Activated B cell treated with CpG ODN at 0.5 μM for 24 hours (primary cell): ENCODE measurements at places on chromosomes 4 and X. TPM values are rescaled to one million over a fixed set of nuclear protein-coding genes. Genes with fewer than 3 reads are reported as not detected.
A peak's percentile ranks its signal among the peaks of the same experiment; 100 is the strongest.

OSTC gene
- total RNA-seq, result 56.7 and 60.1 TPM in 2 replicates

STBD1 gene
- total RNA-seq, result 0.09 TPM in 1 of 2 replicates, not detected in the other

DNA sequence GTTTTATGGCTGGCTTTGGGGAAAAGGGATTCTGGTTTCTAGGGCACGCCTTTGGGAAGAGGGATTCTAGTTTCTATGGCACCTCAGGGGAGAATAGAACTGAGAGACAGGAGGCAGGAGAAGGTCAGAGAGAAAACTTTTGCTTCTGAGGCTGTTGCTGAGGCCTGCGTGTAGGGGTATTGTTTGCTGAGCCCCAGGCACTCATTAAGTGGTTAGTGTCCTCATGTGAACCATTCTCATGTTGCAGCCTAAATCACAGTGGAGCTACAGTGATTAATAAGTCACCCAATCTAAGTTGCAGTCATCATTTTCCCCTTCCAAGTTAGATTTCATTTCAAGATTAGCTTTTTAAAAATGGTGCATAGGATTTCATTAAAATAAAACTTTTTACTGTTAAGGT lies 29.0 kb downstream of the VCX3A start:
- no peak for DNase-seq
- no peaks in the 10 kb centered on the region for H3K4me1 ChIP-seq
- no peak overlapping the region for H3K27ac ChIP-seq
- no peaks in the 10 kb centered on the region for H3K36me3 ChIP-seq
- H3K27me3 ChIP-seq, result no peaks in the 10 kb centered on the region
- H3K4me3 ChIP-seq, result no peak overlapping the region

CXCL3 gene
- total RNA-seq, result not detected in 2 replicates

GRCh38 chr4:85889314-85889713 lies 414.4 kb downstream of the ARHGAP24 start:
- no peak overlapping the region for H3K4me3 ChIP-seq
- peaks cover 23% of the 10 kb centered on the region for H3K4me1 ChIP-seq
- no peak for DNase-seq

DNA sequence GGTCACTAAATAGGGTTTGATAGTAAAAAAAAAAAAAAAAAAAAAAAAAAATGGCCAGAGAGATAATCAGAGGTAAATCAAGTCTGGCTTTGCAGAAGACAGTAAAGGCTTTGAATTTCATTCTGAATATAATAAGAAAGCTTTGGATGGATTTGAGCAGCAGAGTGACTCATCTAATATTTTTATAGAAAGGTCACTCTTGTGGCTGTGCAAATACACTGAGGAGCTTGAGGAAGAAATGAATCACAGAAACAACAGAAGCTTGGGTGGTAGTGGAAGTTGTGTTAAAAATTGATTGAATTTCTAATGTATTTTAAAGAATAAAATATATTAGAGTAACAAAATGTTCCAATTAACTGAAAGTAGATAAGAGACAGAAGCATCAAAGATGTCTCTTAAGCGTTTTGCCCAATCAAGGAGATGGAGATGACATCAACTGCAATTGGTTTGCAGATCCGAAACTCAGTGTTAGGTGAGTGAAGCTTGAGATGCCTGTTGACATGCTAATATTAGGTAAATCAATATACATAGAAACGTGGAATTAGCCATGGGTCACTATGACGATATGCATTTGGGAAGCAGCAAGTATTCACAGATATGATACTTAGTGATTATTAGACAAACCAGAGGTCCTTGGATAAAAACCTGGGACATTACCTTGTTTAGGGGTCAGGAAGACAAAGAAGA lies 280.5 kb downstream of the GPM6A start:
- H3K4me1 ChIP-seq, result no peaks in the 10 kb centered on the region
- H3K36me3 ChIP-seq, result no peaks in the 10 kb centered on the region
- no peak for DNase-seq
- no peak overlapping the region for H3K27ac ChIP-seq
- H3K4me3 ChIP-seq, result no peak overlapping the region

DNA sequence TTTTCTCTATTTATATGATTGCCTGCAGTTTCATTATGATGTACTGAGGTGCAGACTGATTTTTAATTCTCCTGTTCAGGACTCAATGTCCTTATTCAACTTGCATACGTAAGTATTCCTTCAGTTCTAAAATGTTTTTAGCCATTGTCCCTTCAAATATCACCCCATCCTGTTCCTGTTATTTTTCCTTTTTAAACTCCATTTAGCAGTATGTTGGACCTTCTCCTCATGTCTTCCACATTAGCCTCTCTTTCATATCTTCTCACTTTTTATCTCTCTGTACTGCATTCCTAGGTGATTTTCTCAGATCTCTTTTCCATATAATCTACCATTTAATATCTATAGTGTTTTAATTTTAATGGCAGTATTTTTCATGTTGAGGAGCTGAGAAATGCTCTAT lies 317.7 kb downstream of the NR3C2 start:
- no peaks in the 10 kb centered on the region for H3K27me3 ChIP-seq
- no peak overlapping the region for H3K27ac ChIP-seq
- H3K4me1 ChIP-seq, result no peaks in the 10 kb centered on the region
- peaks cover 28% of the 10 kb centered on the region for H3K36me3 ChIP-seq
- DNase-seq, result no peak
- no peak overlapping the region for H3K4me3 ChIP-seq

XK gene
- 0.11 and 0.24 TPM in 2 replicates for total RNA-seq

MTHFD2L gene
- total RNA-seq, result 12.0 and 14.3 TPM in 2 replicates

- H3K27ac ChIP-seq, result no peak overlapping the region
- no peak overlapping the region for H3K4me3 ChIP-seq
- DNase-seq, result no peak
- H3K27me3 ChIP-seq, result no peaks in the 10 kb centered on the region
- no peaks in the 10 kb centered on the region for H3K4me1 ChIP-seq
- H3K36me3 ChIP-seq, result no peaks in the 10 kb centered on the region
Measured at GRCh38 chr4:1539859-1540600, 133.8 kb upstream of the NKX1-1 start.

- H3K36me3 ChIP-seq, result peaks cover 11% of the 10 kb centered on the region
- H3K4me3 ChIP-seq, result no peak overlapping the region
- no peak overlapping the region for H3K27ac ChIP-seq
- no peak for DNase-seq
- no peaks in the 10 kb centered on the region for H3K27me3 ChIP-seq
Measured at GRCh38 chrX:16633754-16634153, 16.2 kb upstream of the S100G start.

- no peak overlapping the region for H3K27ac ChIP-seq
- H3K4me3 ChIP-seq, result no peak overlapping the region
- peaks cover 21% of the 10 kb centered on the region for H3K36me3 ChIP-seq
- no peaks in the 10 kb centered on the region for H3K27me3 ChIP-seq
- H3K4me1 ChIP-seq, result no peaks in the 10 kb centered on the region
Measured at GRCh38 chr4:55491486-55491885, 55.2 kb downstream of the CLOCK start.

DNA sequence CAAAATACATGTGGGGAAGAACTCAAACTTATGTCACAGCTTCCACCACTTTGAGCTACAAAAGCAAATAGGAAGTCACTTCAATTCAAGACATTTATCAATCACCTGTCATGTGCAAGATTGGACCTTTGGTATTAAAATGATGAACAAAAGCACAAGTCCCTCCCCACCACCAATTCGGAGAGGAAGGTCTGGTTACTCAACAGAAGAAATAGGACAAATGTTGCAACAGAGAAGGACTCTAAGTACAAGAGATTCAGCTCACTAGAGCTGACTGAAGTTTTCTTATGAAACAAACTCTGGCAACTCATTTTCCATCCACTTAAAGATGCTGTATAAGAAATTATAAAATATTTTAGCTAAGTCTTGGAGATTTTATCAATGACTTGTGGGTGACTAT lies 16.0 kb upstream of the MMRN1 start:
- H3K36me3 ChIP-seq, result no peaks in the 10 kb centered on the region
- DNase-seq, result no peak
- H3K27ac ChIP-seq, result no peak overlapping the region
- H3K27me3 ChIP-seq, result no peaks in the 10 kb centered on the region

DNA sequence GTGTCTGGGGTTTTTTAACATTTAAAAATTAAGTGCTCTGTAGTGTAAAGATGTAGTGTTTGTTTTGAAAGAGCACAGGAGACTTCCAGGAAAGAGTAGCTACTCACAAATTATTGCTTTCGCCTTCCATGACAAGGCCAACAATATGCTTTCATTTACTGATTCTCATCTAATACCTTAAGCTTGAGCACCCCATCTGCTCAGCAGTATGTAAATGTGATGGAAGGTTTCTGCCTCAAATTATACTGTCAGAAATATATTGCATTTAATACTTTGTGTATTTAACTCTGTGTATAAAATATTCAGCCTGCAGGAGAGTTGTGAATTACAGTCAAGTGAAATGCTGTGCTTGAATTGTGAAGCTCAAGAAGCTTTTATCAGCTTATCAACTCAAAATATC lies 296.3 kb upstream of the ATOH1 start:
- no peak for DNase-seq
- H3K4me3 ChIP-seq, result no peak overlapping the region
- H3K4me1 ChIP-seq, result no peaks in the 10 kb centered on the region
- no peaks in the 10 kb centered on the region for H3K27me3 ChIP-seq
- H3K36me3 ChIP-seq, result no peaks in the 10 kb centered on the region

DNA sequence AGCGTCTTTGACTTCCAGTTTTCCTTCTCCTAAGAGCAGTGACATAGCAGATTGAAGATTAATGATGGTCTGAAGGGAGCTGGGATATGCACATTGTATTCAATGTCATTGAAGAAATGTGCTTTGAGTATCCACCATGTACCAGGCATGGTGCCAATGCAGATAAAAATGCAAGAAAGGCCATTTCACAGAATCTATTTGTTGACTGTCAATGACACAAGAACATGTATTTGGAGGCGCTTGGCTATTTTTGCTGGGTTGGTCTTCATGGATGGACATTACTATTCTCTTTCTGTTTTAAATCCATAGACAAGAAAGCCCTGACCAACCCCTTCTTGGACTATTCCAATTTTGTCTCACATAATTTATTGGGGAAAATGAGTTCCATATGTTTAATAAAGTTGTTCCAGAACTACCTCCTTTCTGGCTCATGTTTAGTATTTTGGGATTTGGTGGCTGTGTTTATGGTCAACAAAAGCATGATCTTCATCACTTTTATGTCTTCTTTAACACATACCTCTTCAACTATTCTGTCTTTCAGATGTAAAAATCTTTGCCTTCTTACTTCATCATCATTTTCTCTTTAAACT lies 174.5 kb downstream of the CPE start:
- H3K4me1 ChIP-seq, result no peaks in the 10 kb centered on the region
- no peaks in the 10 kb centered on the region for H3K36me3 ChIP-seq
- H3K27me3 ChIP-seq, result no peaks in the 10 kb centered on the region
- DNase-seq, result no peak
- no peak overlapping the region for H3K4me3 ChIP-seq

- H3K4me1 ChIP-seq, result no peaks in the 10 kb centered on the region
- H3K4me3 ChIP-seq, result no peak overlapping the region
- H3K36me3 ChIP-seq, result no peaks in the 10 kb centered on the region
- H3K27ac ChIP-seq, result no peak overlapping the region
- DNase-seq, result no peak
Measured at GRCh38 chr4:94913316-94913715, 155.6 kb downstream of the BMPR1B start.

RIPPLY1 gene
- not detected in 2 replicates for total RNA-seq

DNA sequence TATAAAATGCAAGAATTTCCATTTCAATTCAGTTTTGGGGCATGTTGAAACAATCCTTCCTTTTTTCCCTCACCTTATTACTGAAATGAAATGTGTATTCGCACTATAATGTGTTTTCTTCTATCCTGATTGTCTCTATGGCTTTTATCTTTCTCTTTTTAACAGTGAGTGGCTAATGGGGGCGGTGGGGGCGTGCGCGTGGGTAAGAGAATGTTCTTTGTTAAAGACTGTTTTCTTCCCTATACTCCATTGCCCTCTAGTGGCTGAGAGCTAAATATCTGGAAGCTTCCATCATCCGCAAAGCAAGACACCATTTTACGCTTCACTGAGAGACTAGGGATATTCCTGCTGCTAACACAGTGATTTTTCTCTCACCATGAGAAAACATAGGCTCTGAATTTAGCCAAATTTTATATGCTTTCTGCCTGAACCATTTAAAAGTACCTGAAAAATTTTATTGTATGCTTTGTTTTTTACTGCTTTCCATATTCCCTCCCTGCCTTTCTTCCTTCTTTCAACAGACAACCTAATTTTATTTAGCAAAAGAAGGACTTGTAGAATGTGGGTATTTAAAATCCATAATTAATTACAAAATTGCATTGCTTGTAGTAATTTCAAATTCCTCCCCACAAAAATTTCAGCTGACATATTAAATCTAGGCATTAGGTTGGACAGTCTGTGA lies 194.0 kb downstream of the GASK1B start:
- H3K27ac ChIP-seq, result no peak overlapping the region
- no peaks in the 10 kb centered on the region for H3K36me3 ChIP-seq
- H3K4me1 ChIP-seq, result peaks cover 2% of the 10 kb centered on the region
- H3K4me3 ChIP-seq, result no peak overlapping the region
- no peaks in the 10 kb centered on the region for H3K27me3 ChIP-seq

DNA sequence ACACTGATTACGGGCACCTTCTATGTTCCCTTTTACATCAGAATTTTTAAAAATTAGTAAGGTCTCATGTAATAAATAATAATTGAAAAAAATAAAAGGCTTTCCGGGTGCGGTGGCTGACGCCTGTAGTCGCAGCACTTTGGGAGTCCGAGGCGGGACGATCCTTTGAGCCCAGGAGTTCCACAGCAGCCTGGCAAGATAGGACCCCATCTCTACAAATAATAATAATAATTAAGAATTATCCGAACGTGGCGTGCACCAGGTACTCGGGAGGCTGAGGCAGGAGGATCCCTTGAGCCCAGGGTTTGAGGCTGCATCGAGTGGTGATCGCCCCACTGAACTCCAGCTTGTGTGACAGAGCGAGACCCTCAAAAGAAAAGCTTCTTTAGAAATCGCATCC lies 771 bp upstream of the LAMTOR3 start:
- DNase-seq, result no peak
- peak overlapping the region; percentile 80 for H3K4me3 ChIP-seq
- H3K27ac ChIP-seq, result peak overlapping the region; percentile 79
- H3K36me3 ChIP-seq, result peaks cover 25% of the 10 kb centered on the region
- no peaks in the 10 kb centered on the region for H3K27me3 ChIP-seq

DNA sequence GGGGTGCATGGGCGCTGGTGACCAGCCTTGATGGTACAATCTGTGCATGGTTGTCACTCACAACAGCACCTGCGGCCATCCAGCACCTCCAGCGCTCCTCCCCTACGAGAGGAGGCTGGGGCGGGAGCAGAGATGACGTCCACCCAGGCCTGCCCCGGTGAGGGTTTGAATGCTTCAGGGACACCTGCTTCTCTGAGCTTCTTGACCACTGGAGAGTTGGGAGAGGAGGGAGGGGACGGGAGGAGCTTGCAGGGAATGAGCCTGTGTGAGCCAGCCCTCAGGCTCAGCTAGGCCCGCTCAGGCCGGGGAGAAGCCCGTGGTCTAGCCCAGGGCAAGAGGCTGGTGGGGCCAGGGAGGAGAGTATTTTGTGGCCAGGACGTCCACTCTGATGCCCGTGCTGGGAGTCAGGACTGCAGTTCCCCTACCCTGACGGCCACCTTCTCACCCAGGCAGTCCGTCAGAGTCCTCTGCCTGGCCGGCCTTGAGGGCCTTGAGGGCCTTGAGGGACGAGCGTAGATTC lies 59.2 kb downstream of the CPZ start:
- H3K27ac ChIP-seq, result no peak overlapping the region
- no peaks in the 10 kb centered on the region for H3K27me3 ChIP-seq
- no peaks in the 10 kb centered on the region for H3K4me1 ChIP-seq
- no peaks in the 10 kb centered on the region for H3K36me3 ChIP-seq
- DNase-seq, result no peak
- H3K4me3 ChIP-seq, result no peak overlapping the region

XKRX gene
- total RNA-seq, result 2.0 and 2.2 TPM in 2 replicates
